ENCODE measurements at places on chromosomes 5 and 9. TPM values are rescaled to one million over a fixed set of nuclear protein-coding genes. Genes with fewer than 3 reads are reported as not detected.

DNA sequence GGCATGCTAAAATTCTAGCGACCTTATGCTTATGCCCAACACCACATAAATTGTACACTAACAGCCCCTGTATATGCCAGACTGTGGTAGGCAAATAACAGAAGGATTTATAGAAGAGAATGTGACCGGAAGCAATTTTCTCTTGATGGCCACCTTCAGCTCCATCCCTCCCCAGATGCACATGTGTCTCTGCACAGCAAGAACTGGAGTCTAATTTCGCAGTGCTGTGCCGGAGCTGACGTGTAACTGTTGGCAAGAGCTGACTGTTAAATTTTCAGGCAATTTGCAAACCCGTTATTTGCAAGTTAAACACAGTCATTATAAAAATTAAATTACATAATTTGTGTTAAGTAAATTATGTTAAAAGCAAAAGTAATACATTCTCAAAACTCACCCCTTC lies 48.4 kb downstream of the PCA3 start:
- DNase-seq, result no peak

- no peak for DNase-seq
Observed at GRCh38 chr9:131348631-131349521, 45.0 kb upstream of the PRRC2B start.

DNA sequence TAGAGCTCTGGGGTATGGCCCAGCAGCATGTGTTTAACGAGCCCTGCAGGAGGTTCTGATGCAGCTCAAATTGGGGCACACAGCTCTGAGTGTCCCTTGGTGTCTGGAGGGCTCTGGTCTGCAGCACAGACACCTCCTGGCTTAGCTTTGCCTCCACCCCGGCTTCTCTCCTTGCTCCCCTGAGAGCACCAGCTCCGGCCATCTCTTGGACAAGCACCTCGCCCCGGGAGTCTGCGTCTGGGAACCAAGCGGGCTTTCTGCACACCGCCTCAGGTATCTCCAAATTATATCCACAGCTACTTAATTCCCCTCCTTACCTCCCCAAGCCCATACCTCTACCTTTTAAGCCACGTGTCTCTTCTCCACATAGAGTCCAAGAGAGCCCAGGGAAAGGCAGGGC lies 83.7 kb upstream of the IRX4 start:
- no peak for DNase-seq

GRCh38 chr5:158958021-158958994 lies 141.4 kb downstream of the EBF1 start:
- DNase-seq, result no peak

- DNase-seq, result no peak
Observed at GRCh38 chr9:98191181-98191608, 1.2 kb downstream of the CORO2A start.

- DNase-seq, result no peak
Observed at GRCh38 chr9:113597390-113598241, 134.1 kb downstream of the RGS3 start.

GRCh38 chr9:8267636-8268035 lies 468.1 kb upstream of the DMAC1 start:
- no peak for DNase-seq

DNA sequence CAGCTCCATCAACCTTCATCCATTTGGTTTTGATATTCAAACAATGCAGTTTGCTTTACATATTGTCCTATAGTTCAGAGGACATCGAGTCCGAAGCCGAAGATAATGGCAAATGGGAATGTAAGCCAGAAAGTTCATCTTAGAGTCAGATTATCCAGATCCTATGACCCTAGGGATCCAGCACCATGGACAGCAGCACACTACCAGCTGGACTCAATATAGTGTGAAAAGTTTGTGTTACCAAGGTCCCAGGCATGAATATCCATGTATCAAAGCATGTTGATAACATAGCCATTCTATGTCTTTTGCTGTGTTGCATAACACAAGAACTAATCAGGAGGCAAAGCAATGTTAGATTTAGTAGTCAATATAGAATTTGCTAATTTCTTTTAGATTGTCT lies 46.3 kb downstream of the FSTL4 start:
- peak; percentile 30 for DNase-seq

- DNase-seq, result no peak
Observed at GRCh38 chr5:122704247-122705036, 70.4 kb upstream of the SNX2 start.

- DNase-seq, result no peak
Observed at GRCh38 chr5:156149213-156149612, 177.8 kb upstream of the SGCD start.

GRCh38 chr5:112757468-112758208 lies 20.0 kb downstream of the APC start:
- DNase-seq, result peak; percentile 48

The USP20 gene
- 17.5 TPM for polyA plus RNA-seq

The SMAD5 gene
- polyA plus RNA-seq, result 34.3 TPM

The ZMAT2 gene
- 72.8 TPM for polyA plus RNA-seq

The GRAMD2B gene
- 11.8 TPM for polyA plus RNA-seq

The TMEM232 gene
- 1.0 TPM for polyA plus RNA-seq

The MARCOL gene
- polyA plus RNA-seq, result not detected
